Common myeloid progenitor, CD34-positive (primary cell): ENCODE measurements at places on chromosomes 12 and 14.

GRCh38 chr12:83389237-83389996, 702.7 kb downstream of the TMTC2 start:
- DNase-seq, result peak; percentile 11

DNA sequence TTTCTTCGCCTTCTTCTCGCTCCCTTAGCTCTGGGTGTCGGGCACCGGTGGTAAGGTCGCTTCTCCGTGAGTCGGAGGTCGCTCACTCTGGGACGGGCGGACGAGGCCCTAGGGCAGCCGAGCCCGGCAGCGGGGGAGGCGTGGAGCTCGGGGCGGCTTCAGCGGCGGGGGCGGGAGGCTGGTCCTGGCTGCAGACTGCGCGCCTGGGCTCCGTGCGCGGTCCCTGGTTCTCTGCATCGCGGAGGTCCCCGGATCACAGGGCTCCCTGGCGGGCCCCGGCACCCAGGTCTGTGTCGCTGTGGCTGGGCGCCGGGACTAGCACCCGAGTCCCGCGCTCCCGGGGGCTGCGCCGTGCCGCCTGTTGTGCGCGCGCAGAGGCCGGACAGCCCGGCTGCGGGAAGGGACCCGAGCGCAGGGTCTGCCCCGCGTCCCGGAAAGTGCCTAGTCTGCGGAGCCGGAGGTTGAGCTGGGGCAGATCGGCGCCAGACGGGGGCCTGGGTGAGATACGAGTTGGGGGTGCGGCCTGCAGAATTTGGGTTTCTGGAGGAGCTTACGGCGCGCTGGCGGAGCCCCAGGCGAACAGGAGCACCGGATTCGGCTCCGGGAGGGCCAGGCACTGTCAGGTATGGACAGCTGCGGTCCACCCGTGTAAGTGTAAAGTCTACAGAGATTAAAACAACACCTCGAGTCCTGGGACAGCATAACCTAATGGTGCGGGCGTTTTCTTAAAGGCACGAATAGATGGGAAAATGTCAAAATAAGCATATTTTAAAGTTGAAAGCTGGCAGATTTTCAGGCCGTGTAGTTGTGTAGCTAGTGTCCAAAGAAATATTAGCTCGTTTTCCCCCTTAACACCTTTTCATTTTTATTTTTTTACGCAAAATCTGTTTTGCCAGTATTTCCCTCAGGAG, 713 bp downstream of the FRMD6 start:
- DNase-seq, result peak; percentile 22

DNA sequence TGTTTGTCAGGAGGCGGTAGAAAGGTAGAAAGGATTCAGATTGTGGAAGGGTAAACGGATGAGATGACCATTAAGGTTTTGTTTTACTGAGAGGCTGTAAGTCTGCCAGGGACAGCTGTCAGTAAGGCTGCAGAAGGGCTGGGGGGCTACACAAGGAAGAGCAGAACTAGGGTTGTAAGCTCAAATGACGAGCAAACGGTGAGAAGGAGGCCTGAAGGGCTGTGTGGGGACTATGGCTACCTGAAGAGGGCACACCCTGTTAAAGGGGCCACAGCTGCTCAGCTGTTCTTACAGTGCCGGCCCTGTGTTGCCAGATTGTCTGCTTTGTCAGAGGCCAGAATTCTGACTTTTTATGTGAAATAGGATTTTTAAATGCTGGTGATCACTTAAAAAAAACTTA, 19.1 kb downstream of the VASH1 start:
- no peak for DNase-seq

GRCh38 chr12:130658145-130658911, 57.8 kb downstream of the RIMBP2 start:
- DNase-seq, result no peak

- peak; percentile 17 for DNase-seq
Observed at GRCh38 chr12:11446372-11446771, 51.0 kb upstream of the PRB2 start.

- DNase-seq, result no peak
Observed at GRCh38 chr12:75177997-75178396, 31.6 kb downstream of the KCNC2 start.

DNA sequence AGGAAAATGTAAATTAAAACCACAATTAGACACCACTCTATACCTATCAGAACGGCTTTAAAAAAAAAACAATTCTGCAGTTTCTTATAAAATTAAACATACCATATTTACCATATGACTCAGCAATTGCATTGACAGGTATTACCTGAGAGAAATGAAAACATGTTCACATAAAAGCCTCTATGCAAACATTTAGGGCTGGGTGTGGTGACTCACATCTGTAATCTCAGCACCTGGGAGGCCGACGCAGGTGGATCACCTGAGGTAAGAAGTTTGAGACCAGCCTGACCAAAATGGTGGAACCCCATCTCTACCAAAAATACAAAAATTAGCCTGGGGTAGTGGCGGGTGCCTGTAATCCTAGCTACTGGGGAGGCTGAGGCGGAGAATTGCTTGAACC, 41.1 kb downstream of the SPTB start:
- DNase-seq, result no peak

DNA sequence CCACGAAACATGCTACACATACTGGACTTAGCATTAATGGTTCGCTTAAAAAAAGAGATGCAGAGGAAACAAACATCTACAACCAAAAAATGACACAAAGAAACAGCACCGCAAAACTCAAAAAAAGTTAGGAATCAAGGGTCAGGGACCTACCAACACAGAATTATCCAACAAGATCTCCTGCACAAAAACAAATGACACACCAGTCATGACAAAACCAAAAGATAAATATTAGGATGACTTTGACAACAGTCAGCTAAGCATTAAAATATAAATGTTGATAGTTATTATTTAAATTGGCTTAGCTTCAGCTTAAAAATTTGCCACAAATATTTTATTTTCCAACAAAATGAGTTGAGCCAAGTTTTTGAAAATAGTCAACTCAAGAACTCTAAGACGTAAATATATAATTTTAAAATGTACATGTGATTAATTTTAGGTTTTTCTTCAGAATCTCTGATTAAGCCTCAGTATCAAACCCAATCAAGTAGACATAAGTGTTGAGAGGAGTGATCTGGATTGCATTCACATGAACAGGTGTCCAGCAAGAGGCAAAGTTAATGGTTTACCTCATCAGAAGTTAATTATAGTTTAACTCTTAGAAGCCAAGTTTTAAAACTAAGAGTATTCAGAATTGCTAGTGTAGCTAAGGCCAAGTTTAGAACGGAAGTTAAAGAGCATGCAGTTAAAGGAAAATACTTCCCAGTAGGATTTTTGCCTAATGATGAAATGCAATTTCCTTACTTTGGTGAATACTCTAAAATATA, 79.9 kb downstream of the HEATR5A start:
- no peak for DNase-seq

GRCh38 chr14:69711065-69711464, 55.9 kb upstream of the SRSF5 start:
- no peak for DNase-seq

DNA sequence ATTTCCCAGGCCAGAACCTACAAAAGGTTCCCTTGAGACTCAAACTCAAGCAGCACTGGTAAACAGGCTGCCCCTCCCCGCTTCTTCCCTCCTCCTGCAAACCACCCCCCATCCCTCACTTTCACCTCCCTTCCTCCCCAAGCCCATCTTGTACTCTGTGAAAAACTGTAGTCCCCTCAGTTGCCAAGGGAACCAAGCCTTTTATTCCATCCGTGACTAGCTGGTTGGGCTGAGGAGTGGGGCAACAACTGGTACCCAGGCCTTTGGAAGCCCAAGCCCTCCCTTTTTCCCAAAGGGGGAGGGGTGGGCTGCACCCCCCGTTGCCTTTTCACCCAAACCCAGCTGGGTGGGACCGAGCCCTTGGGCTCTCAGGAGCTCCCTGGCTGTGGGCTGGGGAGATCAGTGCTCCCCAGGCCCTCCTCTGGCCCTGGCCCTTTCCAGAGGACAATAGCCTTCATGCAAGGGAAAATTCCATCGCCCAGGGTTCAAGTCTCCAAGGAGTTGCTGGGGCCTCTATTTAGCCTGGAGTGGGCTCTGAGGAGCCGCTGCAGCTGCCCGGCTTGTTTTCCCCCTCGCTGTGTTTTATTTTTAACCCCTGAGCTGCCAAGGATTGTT, 61.9 kb downstream of the ZFP36L1 start:
- no peak for DNase-seq

- no peak for DNase-seq
Observed at GRCh38 chr12:45458238-45458637, 242.3 kb downstream of the ANO6 start.

GRCh38 chr14:99234961-99235571, 36.9 kb downstream of the BCL11B start:
- no peak for DNase-seq

DNA sequence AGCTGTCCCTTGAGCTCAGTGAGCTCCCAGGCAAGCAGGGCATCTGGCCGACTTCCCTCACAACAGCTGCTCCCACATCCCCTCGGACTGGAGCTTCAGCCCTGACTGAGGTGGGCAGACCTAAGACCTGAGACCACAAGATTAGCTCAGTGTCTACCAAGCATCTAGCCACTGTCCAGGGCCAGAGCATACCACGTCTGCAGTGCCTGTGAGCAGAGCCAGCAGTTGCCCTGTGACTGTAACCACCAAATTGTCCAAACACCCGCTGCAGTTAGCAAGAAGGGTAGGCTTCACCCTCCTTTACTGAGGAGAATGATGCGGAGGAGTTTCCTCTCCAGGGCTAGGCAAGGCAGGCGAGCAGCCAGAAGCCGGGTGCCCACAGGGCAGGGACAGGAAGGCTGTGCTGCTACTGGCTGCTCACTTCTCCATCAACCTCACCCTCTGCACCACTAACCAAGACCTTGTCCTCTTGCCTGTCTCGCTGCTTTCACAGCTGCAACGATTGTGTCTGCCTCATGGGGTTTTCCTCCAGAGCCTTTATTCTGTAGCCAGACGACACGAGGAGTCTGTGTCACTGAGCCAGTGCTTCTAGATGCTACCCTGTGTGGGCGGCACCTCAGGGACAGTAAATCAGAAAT, 53.9 kb downstream of the ANAPC7 start:
- peak; percentile 73 for DNase-seq

- no peak for DNase-seq
Observed at GRCh38 chr14:92309968-92310530, 12.9 kb upstream of the SLC24A4 start.

- DNase-seq, result no peak
Observed at GRCh38 chr12:87511371-87511770, 517.8 kb downstream of the C12orf50 start.

DNA sequence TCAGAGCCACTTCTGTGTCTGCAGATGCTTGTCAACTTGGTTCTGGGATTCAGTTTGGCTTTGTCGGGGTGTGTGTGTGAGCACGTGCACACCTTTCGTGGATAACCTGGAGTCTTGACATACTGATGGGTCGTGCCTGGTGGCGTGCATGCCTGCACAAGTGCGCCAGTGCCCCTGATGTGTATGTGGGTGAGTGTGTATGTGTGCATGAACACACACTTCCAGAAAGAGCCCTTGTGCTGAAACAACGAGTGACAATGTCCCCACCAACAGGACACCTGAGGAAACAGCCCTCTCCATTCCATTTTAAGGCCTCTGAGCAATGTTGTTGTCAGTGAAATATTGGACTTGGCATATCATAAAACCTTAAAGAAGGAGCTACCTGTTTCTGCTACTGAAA, 53.9 kb downstream of the SMUG1 start:
- peak; percentile 25 for DNase-seq

GRCh38 chr14:103089386-103090335, 4.9 kb upstream of the EXOC3L4 start:
- DNase-seq, result no peak

GRCh38 chr14:90409209-90409730, 12.4 kb downstream of the CALM1 start:
- DNase-seq, result no peak

DNA sequence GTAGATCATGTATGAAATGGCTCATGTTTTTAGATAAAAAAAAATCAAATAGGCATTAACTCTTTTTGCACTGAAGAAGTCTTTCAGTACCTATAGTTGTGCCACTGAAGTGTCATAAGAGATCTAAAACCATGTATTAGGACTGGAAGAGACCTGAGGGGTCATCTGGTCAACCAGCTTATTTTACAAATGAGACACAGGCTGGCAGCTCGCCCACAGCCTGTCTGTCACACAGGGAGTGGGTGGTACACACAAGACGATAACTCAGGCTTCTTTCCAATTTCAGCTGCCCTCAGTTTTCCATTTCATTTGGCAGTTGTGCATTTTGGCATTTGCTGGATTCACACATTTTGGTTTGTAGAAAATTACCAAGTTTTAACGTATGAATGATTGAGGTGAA, 34.7 kb downstream of the C12orf75 start:
- DNase-seq, result no peak

- no peak for DNase-seq
Observed at GRCh38 chr14:97710726-97711125, 913.5 kb downstream of the VRK1 start.

DNA sequence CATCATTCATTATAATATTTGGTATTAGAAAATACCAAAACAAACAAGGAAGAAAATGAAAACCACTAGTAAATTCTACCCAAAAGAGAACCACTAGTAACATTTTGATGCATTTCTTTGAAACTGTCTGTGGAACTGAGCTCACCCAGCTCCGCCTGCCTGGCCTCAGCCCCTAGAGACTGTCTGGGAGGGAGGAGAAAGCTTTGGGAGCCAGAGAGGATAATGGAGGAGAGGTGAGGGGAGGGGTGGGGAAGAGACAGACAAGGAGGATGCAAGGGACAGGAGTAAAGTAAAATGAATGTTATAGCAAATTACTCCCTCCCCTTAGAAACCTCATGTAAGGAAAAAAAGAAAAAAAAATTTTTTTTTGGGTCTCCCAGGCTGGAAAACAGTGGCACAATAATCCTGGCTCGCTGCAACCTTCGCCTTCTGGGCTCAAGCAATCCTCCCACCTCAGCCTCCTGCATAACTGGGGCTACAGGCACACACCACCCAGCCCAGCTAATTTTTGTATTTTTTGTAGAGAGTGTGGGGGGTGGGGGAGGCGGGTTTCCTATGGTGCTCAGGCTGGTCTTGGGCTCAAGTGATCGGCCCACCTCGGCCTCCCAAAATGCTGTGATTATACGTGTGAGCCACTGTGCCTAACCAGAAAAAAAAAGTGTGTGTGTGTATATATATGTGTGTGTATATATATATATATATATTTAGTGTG, 3.2 kb upstream of the MMP19 start:
- no peak for DNase-seq

- DNase-seq, result no peak
Observed at GRCh38 chr14:84591827-84592445, 938.0 kb upstream of the FLRT2 start.

- DNase-seq, result no peak
Observed at GRCh38 chr14:67162385-67162784, 26.9 kb upstream of the GARIN2 start.

- no peak for DNase-seq
Observed at GRCh38 chr12:120109570-120110267, 6.8 kb downstream of the RAB35 start.

DNA sequence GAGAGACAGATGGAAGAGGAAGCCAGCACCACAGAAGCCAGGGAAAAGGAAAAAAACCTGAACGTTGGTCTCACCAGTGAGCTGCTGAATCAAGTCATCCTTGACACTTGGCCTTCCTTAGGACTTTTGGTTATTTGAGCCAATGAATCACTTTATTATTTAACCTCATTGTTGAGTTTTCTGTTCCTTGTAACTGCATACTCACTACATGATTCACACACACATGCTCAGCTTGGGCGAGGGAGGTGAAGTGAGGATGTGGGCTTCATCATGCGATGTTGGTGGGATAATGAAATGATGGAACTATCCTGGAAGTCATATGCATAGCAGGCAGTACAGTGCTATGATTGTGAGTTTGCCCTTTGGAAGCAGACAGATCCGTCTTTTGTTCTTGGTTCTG, 40.6 kb upstream of the RPH3A start:
- DNase-seq, result no peak
